Upper lobe of right lung (tissue), 1 donor: ENCODE measurements at places on chromosomes 2 and 18. TPM values are rescaled to one million over a fixed set of nuclear protein-coding genes. Genes with fewer than 3 reads are reported as not detected.

DNA sequence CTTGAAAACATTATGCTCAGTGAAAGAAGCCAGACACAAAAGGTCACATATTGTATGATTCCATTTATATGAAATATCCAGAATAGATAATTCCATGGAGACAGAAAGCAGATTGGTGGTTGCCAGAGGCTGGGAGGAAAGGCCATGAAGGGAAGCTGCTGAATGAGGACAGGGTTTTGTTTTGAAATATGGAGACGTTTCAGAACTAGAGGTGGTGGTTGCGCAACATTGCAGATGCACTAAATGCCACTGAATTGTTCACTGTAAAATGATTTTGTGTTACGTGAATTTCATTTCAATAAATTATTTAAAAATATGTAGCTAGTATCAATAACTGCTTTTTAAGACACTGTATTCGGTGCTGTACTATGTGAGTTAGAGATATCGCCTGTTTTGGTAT, 101.7 kb upstream of the ZNF236 start:
- no peaks in the 10 kb centered on the region for H3K4me1 ChIP-seq
- no peak overlapping the region for H3K27ac ChIP-seq
- no peaks in the 10 kb centered on the region for H3K36me3 ChIP-seq
- no peak overlapping the region for H3K4me3 ChIP-seq

IL36A gene
- total RNA-seq, result not detected

DNA sequence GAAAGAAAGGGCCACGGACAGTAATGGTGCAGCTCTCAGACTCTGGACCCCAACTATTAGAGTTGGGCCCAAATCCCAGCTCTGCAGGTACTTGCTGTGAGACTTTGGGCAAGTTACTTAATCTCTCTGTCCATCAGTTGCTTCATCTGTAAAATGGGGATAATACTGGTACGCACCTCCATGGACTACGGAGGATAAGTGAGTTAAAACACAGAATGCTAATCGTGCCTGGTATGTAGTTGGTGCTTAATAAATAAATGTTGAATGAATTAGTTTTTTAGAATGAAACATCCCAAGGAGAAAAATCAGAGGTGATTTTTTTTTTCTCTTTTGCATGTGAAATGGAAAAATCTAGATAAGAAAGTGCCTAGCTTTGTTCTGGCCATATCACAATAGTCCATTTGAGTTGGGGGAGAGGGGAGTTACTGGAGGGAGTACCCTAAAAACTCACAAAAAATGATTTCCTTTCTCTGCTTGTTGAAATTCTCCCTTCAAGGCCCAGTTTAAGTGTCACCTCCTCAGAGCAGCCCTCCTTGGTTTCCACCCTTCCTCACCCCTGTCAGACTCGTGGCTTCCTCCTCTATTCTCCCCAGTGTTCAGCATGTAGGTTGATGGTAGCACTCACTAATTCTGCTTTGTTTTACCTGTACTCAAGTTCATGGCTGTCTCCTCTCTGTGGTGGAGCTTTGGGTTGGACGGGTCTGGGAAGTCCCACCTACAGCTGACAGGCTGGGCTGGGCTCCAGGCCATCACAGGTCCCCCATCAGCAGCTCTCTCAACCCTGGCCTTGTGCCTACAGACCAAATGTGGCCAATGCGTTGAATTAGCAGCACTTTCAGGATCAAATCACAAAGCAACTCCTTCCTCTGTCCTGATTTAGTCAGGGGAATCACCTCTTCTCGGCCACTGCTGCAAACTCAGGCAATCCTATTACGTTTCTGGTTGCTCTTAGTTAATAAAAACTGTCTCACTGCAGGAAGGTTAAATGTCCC, 92.8 kb upstream of the TAF1B start:
- peaks cover 15% of the 10 kb centered on the region for H3K4me1 ChIP-seq
- no peak for DNase-seq
- no peaks in the 10 kb centered on the region for H3K27me3 ChIP-seq
- H3K36me3 ChIP-seq, result no peaks in the 10 kb centered on the region
- no peak overlapping the region for H3K27ac ChIP-seq

LNPK gene
- total RNA-seq, result 28.7 TPM

GRCh38 chr18:27763341-27763740, 413.6 kb downstream of the CDH2 start:
- H3K27me3 ChIP-seq, result no peaks in the 10 kb centered on the region
- H3K36me3 ChIP-seq, result no peaks in the 10 kb centered on the region
- H3K4me1 ChIP-seq, result no peaks in the 10 kb centered on the region
- no peak overlapping the region for H3K4me3 ChIP-seq
- no peak for DNase-seq

DNA sequence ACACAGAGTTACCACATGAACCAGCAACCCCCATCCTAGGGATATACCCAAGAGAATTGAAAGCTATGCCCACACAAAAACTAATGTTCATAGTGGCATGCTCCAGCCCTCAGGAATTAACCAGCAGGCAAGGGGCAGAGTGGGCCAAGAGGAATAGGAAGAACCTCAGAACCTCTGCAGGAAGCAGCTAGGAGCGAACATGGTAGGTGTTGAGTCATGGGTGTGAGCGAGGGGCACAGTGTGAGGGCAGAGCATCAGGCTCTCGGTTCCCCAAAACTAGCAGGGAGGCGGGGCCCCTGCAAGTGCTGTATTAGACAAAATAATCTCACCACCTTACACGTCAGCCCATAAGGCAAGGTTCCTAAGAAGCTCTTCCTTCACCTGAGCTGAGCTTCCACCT, 5.6 kb upstream of the RUFY4 start:
- H3K4me1 ChIP-seq, result no peaks in the 10 kb centered on the region
- no peak overlapping the region for H3K27ac ChIP-seq
- H3K36me3 ChIP-seq, result no peaks in the 10 kb centered on the region
- no peak for DNase-seq
- H3K27me3 ChIP-seq, result no peaks in the 10 kb centered on the region
- H3K4me3 ChIP-seq, result no peak overlapping the region

DNA sequence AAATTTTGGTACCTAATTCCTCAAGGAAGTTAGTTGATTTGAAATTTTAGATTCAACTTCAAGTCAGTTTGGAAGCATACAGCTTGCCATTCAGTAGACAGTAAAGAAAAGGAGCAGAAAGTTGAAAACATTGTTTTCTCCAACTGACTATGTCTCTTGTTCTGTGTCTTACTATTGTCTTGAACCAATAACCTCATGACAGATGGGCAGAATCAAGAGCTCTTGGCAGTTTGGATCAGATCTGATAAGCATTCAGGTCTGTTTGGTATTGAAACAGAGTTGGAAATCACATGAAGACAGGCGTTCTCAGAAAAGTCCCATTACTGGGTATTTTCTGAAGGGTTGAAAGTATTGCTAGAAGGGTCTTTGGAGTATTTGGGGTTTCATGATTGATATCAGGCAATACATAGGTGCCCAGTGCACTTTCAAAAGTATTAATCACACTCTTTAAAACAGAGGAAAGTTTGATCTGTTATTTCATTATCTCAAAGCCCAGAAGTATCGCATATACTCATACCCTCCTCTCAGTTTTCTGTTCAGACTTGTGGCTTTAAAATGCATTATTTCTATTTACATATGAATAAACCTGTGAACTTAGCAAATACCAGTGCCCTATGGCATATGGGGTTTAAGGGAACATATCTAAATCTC, 428.4 kb upstream of the ZEB2 start:
- H3K27ac ChIP-seq, result no peak overlapping the region
- H3K36me3 ChIP-seq, result no peaks in the 10 kb centered on the region
- no peaks in the 10 kb centered on the region for H3K4me1 ChIP-seq
- H3K4me3 ChIP-seq, result no peak overlapping the region
